ENCODE measurements at places on chromosomes 1 and 21.

DNA sequence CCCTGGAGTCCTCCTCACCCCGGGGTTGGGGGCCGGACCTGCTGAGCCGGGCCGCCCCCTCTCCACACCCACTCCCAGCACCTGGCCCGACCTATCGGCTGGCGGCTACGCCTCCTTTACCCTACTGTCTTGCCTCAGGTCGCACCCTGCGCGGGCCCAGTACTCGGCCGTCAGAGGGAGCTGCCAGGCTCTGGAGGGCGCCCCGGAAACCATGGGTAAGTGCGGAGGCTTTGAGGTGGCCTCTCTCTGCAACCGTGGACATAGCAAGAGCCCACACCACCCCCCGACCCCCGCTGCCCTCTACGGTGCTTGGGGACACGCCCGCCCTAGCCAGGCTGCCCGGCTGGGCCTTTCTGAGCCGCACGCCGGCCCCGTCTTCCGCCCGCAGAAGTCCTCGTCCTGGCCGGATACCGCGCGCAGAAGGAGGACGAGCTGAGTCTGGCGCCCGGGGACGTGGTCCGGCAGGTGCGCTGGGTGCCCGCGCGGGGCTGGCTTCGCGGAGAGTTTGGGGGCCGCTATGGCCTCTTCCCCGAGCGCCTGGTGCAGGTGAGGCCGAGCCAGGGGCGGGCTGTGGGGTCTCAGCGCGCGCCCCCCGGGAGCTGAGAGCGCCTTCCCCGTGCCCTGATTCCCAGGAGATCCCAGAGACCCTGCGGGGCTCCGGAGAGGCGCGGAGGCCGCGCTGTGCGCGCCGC lies at the start of gene SH3D21:
Gene SH3D21 (plus strand): TSS at position 159 of the 692 bp plus-strand sequence. CDS start 53 bp downstream, at position 212.
- no peak for DNase-seq

- no peak for DNase-seq
Observed at GRCh38 chr1:181485287-181486097, 2.2 kb downstream of the CACNA1E start.

GRCh38 chr21:17387030-17387617 lies 125.7 kb upstream of the CXADR start:
- DNase-seq, result no peak

DNA sequence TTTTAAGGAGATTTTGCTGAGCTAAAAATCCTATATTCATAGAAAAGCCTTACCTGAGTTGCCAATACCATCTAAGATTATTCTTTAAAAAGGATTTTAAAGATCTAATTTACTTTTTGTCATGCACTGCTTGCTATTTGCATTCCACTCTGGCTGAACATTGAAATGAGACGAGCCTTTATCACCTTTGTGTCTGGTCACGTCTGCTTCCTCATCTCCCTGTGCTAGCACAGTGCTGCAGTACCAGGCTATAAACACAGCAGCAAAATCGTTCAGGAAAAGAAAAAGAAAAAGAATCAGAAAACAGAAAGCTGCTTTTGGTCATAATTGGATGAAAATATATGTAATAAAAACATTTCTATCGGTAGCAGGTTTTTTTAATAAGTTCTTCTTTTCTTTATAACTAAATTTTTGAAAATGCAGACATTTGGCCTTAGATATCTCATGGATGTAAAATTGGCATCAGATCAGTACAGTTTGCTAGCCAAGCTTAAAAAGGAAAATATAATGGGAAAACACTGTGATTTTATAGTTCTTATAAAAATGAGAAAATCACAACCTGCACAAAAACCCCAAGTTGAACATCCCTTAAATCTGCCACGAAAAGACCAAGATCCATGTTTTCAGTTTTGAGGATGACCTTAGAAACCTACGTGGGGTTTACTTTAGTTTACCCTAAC lies 735.7 kb upstream of the CXADR start:
- no peak for DNase-seq

- DNase-seq, result no peak
Observed at GRCh38 chr1:30757352-30758120, at the start of gene LAPTM5. Gene LAPTM5 (minus strand): TSS chr1:30757774. CDS start chr1:30757745, 29 bp downstream.

All from stimulated activated CD4-positive, alpha-beta T cell treated with anti-CD3 and anti-CD28 coated beads, Interleukin-15, amount 100 ng/mL, for 1 hour (primary cell).